ENCODE measurements at places on chromosomes 16 and 17. TPM values are rescaled to one million over a fixed set of nuclear protein-coding genes. Genes with fewer than 3 reads are reported as not detected.

GRCh38 chr17:80717720-80718083 is 173.1 kb downstream of the RPTOR start:
- no peak overlapping the region for H3K27ac ChIP-seq
- no peaks in the 10 kb centered on the region for H3K27me3 ChIP-seq
- no peak overlapping the region for H3K4me3 ChIP-seq

Gene ALDH3A1
- not detected for total RNA-seq

DNA sequence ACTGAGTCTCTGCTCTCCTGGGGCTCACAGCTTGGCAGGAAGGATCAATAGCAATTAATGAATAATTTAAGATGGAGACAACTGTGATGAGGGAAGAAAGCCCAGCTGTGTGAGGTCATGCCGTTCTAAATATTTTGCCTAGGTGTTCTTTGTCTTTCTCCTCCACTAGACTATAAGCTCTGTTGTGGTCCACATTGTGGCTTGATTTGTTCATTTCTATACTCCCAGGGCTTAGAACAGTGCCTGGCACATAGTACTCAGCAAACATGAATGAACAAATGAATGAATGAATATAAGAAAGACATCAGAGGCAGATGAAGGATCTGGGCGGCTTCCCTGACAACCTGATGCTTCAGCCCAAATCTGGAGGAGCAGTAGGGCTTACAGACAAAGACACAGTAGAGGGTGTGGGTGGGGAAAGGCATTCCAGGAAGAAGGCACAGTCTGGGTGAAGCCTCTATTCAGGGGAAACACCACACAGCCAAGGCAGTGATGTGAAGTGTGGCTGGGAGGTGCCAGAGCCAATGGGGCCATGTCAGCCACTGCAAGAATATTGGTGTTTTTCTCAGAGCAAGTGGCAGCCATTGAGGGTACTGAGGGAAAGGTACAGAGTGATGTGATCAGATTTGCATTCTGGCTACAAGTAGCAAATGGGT is 8.3 kb downstream of the CDH13 start:
- peaks cover 64% of the 10 kb centered on the region for H3K4me1 ChIP-seq
- H3K27me3 ChIP-seq: no peaks in the 10 kb centered on the region
- peak overlapping the region; percentile 89 for H3K27ac ChIP-seq
- no peak for DNase-seq

Gene SOX8
- 0.17 TPM for total RNA-seq

Gene FBXW10B
- 1.5 TPM for total RNA-seq

DNA sequence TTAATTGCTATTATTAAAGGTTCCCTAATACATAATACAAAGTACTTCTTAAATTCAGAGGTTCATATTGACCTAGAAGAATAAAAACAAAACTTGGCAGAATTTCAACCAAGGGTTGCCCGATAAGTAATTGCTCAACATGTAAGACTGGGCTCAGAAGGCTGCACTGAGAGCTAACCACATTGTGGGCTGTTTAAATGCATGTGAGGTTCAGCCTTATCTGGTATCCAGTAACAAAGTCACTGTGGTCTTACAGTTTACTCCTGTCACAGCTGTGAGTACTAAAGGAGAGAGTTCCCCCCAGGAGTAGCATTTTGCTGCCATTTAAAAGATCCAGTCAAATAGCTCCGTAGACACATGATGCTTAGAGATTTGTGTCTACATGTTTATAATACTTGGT is 1.6 kb upstream of the DHRS11 start:
- H3K4me3 ChIP-seq: no peak overlapping the region
- H3K27ac ChIP-seq: no peak overlapping the region
- no peaks in the 10 kb centered on the region for H3K27me3 ChIP-seq
- H3K36me3 ChIP-seq: peaks cover 52% of the 10 kb centered on the region

DNA sequence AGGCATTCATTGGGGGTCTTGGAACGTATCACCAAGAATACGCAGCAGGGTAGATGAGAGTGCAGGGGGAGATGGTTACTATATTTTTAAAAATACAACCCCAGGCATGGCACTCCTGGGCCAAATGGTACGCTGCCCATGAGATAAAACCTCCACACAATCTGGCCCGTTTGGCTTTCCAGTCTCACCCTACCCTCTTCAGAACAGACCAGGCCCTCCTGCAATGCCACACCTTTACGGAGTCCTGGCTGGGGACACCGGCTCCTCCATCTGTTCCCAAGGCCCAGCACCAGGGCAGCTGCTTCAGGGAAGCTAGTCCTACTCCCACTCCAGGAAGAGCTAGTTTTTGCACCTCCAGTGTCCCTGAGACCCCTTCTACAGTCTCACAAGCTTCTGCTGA is 24.4 kb downstream of the SNN start:
- DNase-seq: no peak
- H3K36me3 ChIP-seq: peaks cover 61% of the 10 kb centered on the region
- peaks cover 27% of the 10 kb centered on the region for H3K4me1 ChIP-seq
- H3K27me3 ChIP-seq: no peaks in the 10 kb centered on the region
- H3K4me3 ChIP-seq: no peak overlapping the region

- peaks cover 60% of the 10 kb centered on the region for H3K36me3 ChIP-seq
- H3K27ac ChIP-seq: no peak overlapping the region
- no peaks in the 10 kb centered on the region for H3K27me3 ChIP-seq
- H3K4me3 ChIP-seq: no peak overlapping the region
Observed at GRCh38 chr16:62968-63391, 9.4 kb downstream of the SNRNP25 start.

DNA sequence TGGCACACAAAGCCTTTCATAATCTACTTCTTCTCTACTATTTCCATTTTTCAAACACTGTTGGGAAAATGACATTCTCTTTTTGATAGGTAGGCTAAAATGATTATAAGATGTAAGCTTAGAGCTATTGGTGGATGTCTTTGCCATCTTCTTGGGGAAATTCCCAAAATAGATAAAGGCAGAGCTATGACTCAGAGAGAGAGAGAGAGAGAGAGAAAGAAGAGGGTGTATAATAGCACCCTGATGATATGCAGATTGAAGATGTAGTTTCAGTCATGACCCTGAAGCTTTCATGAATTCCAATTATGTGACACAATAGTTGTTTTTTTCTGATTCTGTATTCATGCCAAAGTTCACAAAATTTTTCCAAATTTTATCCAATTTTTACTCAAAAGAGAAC is 529.1 kb downstream of the HS3ST4 start:
- DNase-seq: no peak
- no peak overlapping the region for H3K4me3 ChIP-seq

Gene MEFV
- 1.2 TPM for total RNA-seq

- no peaks in the 10 kb centered on the region for H3K4me1 ChIP-seq
- no peak overlapping the region for H3K4me3 ChIP-seq
- no peaks in the 10 kb centered on the region for H3K36me3 ChIP-seq
- DNase-seq: no peak
Observed at GRCh38 chr16:80346111-80346632, 194.6 kb upstream of the DYNLRB2 start.

Gene CRISPLD2
- 41.4 TPM for total RNA-seq

GRCh38 chr16:4847774-4848587 is 700 bp downstream of the UBN1 start:
- H3K27me3 ChIP-seq: no peaks in the 10 kb centered on the region
- H3K36me3 ChIP-seq: no peaks in the 10 kb centered on the region
- peak overlapping the region; percentile 96 for H3K27ac ChIP-seq
- H3K4me1 ChIP-seq: peaks cover 59% of the 10 kb centered on the region
- peak; percentile 74 for DNase-seq

DNA sequence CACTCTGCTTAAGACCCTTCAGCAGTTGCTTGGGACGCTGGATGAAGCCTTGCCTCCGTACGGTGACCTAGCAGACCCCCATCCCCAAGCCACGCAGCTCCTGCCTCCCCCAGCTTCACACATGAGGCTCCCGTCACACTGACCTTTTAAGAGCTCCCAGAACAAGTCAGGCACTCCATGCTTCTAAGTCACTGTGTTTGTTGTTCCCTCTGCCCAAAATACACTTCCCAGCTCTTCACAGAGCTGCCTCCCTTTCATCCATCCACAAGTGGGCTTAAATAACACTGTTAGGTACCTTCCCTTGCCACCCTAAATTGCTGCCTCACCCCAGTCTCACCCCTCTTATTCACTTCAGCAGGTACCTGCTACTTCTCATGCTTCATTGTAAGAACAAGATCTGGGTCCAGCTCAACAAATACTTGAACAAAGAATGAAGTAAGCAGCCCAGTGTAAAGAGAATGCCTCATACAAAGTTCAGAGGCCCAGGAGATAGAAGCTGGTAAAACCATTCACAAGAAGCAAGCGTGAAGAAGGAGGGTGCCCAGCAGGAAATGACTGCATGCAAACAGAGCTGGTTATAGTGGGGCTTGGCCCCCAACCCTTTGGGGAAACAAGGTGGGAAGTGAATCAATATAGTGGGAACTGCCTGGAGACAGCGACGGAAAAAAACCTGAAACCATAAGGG is 5.8 kb downstream of the ZC3H7A start:
- H3K27me3 ChIP-seq: no peaks in the 10 kb centered on the region
- H3K4me1 ChIP-seq: peaks cover 77% of the 10 kb centered on the region
- H3K36me3 ChIP-seq: no peaks in the 10 kb centered on the region
- H3K27ac ChIP-seq: peak overlapping the region; percentile 99
- H3K4me3 ChIP-seq: no peak overlapping the region

Gene HS3ST6
- total RNA-seq: not detected

All from gastrocnemius medialis (tissue), 4 donors.